ENCODE measurements at places on chromosomes 16 and 17. TPM values are rescaled to one million over a fixed set of nuclear protein-coding genes. Genes with fewer than 3 reads are reported as not detected.

Gene BRICD5
- 3.8 TPM for total RNA-seq

Gene TEKT3
- not detected for total RNA-seq

Gene GP1BA
- total RNA-seq: not detected

Gene GAST
- total RNA-seq: not detected

Gene GLIS2
- total RNA-seq: 73.4 TPM

Gene MARCHF10
- 1.4 TPM for total RNA-seq

Gene PRR11
- 61.8 TPM for total RNA-seq

Gene INTS2
- total RNA-seq: 7.9 TPM

Gene MT4
- total RNA-seq: not detected

Gene RUNDC3A
- total RNA-seq: 2.3 TPM

Gene PIRT
- total RNA-seq: not detected

Gene TPSAB1
- total RNA-seq: not detected

Gene TRPV3
- total RNA-seq: 0.65 TPM

Gene KCNG4
- not detected for total RNA-seq

Gene ITGA2B
- total RNA-seq: 0.13 TPM

Gene RNF157
- total RNA-seq: 2.4 TPM

Gene TIGD7
- 1.8 TPM for total RNA-seq

Gene EFCAB13
- total RNA-seq: 3.4 TPM

Gene TSPOAP1
- 15.8 TPM for total RNA-seq

Gene LCMT1
- total RNA-seq: 34.9 TPM

Gene TEX19
- not detected for total RNA-seq

Gene PRR29
- 0.38 TPM for total RNA-seq

Gene GUCY2D
- total RNA-seq: not detected

Gene CRYBA1
- not detected for total RNA-seq

Gene NXPH3
- not detected for total RNA-seq

Gene USP43
- 8.4 TPM for total RNA-seq

Gene KCNAB3
- 0.63 TPM for total RNA-seq

Gene PYDC1
- total RNA-seq: not detected

Gene GCGR
- total RNA-seq: not detected

Gene SBK1
- 3.9 TPM for total RNA-seq

Gene SMIM36
- not detected for total RNA-seq

Gene ACOX1
- 30.6 TPM for total RNA-seq

Gene NPIPA2
- 0.13 TPM for total RNA-seq

Gene RAMP2
- total RNA-seq: 5.1 TPM

Gene IKZF3
- not detected for total RNA-seq

Gene FBXL16
- total RNA-seq: under 0.01 TPM

Gene SLC35G6
- total RNA-seq: not detected

Gene CPPED1
- total RNA-seq: 9.9 TPM

Gene CDH11
- total RNA-seq: 116 TPM

All from mesangial cell (primary cell).